ENCODE measurements at places on chromosomes 13 and 19.

DNA sequence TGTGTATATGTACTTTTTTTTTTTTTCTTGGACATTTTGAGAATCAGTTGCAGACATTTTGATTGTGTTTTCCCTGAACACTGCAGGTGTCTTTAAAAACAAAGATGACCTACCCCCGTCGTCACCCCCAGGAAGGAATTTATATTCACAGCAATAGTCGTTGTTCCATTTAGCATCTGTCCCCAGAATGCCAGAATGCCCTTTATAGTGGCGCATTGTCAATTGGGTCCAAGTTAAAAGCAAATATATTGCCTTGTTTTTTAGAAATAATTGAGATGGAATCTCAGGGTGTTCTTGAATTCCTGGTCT is 1.8 kb upstream of the RNF225 start:
- DNase-seq = no peak

DNA sequence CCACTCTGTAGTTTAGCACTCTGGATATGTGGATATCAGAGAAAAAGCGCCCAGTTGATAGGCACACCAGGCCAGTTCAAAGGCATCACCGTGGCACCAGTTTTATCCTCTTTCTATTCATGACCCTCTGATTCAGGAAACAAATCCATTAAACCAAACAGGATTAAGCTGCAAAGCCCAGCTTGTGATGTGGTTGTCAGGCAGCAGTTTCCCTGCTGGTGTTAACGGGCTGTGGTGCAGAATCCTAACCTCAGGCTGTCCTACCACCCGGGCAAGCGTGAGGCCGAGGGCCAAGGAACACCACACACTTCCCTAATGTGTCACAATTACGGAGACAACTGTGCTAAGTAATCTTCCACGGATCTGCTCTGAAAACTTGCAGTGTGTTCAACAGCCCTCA is 209.1 kb downstream of the OLFM4 start:
- DNase-seq = no peak

GRCh38 chr13:101868585-101869469 is 416.4 kb downstream of the ITGBL1 start:
- DNase-seq = no peak

DNA sequence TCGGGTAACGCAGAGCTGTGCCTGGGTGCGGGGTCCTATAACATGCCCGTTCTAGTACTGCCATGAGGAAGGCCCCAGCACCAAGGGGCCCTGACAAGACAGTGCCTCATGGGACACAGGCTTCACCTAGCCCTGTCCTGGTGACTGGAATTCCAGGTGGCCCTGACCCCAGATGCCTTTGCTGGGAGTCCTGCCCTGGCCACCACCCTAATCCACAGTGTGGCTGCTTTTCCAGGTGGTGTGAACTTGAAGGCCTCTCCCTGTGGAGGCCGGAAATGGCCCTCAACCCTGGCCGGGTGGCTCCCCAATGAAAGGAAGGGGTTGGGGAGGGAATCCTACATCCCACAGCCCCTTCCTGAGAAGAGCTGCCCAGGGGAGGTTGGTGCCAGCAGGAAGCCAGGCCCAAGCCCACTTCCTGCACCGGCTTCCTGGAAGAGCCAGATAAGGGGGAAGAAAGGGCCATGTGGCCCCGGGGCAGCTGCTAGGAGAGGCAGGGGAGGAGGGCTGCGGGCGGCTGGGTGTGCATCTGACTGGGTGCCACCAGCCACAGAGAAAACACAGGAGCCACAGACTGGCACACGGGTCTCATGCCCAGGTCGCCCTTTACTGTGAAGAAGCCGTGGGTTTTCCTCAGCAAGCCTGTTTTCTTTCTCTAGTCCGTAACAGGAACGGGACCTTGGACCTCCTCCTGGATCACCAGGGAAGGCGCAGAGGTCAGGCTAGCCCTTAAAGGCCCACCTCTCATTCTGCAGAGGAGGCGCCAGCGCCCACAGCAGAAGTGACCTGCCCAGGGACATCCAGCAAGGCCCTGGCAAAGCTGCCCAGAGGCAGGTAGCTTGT is 4.7 kb downstream of the LSM4 start:
- DNase-seq = no peak

GRCh38 chr19:37251308-37252229 is 33.6 kb downstream of the ZNF383 start:
- DNase-seq = peak; percentile 15

GRCh38 chr19:49442354-49442753 is 1.0 kb upstream of the SLC17A7 start:
- DNase-seq = no peak

- DNase-seq = peak; percentile 42
Measured at GRCh38 chr13:29849071-29849631, 1.3 kb downstream of the UBL3 start.

DNA sequence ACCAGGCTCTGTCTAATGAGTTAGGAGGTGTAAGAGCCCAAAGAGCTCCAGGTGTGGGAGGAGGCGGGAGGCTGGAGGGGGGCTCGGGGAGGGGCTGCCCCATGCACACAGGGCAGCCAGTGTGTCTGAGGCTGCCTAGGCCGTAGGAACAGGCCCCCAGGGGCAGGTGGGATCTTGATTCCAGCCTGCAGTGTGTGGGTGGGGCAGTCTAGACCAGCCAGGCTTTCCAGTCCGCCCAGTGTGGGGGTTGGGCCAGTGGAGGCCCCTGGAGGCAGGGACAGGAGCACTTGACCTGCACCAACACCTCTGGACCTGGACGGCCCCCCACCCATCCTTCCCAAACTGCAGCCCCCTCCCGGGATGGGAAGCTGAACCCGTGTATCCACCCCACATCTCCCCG is 5.4 kb upstream of the CAMSAP3 start:
- no peak for DNase-seq

DNA sequence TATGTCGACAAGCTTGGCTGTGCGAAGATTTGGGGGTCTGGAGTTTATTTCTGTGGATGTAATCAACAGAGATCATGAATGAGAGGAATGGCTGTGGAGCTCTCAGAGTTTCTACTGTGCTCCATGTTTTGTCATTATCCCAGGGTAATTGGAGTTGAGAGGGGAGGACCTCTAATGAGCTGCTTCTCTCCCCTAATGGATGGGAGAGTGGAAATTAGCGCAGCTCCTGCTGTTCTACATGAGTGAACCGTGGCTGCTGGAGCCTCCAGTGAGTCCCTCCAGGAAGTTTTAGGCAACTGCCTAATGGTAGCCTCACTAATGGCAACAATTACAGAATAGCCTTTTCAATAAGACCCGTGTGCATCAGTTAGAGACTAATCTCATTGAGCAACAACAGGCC is 31.3 kb upstream of the FGF9 start:
- DNase-seq = no peak

GRCh38 chr13:20462533-20462915 is 63.1 kb downstream of the CRYL1 start:
- DNase-seq = no peak

GRCh38 chr13:111211789-111212516 is 96.8 kb downstream of the ARHGEF7 start:
- DNase-seq = no peak

GRCh38 chr19:47109541-47110375 is 3.8 kb downstream of the ZC3H4 start:
- DNase-seq = no peak

GRCh38 chr13:110274687-110275086 is 32.3 kb downstream of the COL4A1 start:
- DNase-seq = no peak

GRCh38 chr13:110809871-110810486 is 96.5 kb downstream of the ING1 start:
- no peak for DNase-seq

Measured in cerebellar nuclear complex (tissue), 1 donor.